Upper lobe of left lung (tissue), 6 donors: ENCODE measurements at places on chromosomes 12 and 14. TPM values are rescaled to one million over a fixed set of nuclear protein-coding genes. Genes with fewer than 3 reads are reported as not detected.

SPTB gene
- total RNA-seq, result 2.1 TPM

SDR9C7 gene
- not detected for total RNA-seq

CDKN1B gene
- total RNA-seq, result 67.2 TPM

JKAMP gene
- total RNA-seq, result 34.2 TPM

SUOX gene
- 36.3 TPM for total RNA-seq

APOF gene
- 0.20 TPM for total RNA-seq

KRT6C gene
- total RNA-seq, result not detected

SMARCC2 gene
- total RNA-seq, result 71.4 TPM

DNA sequence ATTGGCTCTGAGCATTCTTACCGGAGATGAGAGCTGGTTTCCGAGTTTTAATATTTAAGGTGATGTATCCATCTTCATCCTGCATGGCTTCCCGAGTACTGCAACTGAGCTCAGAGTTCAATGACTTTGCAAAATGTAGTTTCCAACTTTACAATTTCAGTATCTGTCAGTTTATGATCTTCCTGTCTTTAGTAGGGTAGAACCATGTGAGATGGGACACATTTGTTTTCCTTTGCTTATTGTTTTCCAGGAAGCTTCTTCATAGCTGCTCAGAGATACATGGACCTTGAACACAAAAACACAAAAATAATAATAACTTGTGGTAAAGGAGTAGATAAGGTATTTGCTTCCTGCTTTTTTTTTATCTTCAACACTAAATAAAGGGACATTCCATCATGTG is at the start of gene CLEC1B:
CLEC1B (minus strand) TSS at position 106 of the 400 bp plus-strand sequence; CDS start at position 85, 21 bp downstream.
- no peaks in the 10 kb centered on the region for H3K27me3 ChIP-seq
- H3K4me1 ChIP-seq, result no peaks in the 10 kb centered on the region
- no peak for DNase-seq

- no peaks in the 10 kb centered on the region for H3K4me1 ChIP-seq
- no peak overlapping the region for H3K4me3 ChIP-seq
- no peaks in the 10 kb centered on the region for H3K27me3 ChIP-seq
Measured at GRCh38 chr14:71012888-71013287, 105.6 kb downstream of the PCNX1 start.

DNA sequence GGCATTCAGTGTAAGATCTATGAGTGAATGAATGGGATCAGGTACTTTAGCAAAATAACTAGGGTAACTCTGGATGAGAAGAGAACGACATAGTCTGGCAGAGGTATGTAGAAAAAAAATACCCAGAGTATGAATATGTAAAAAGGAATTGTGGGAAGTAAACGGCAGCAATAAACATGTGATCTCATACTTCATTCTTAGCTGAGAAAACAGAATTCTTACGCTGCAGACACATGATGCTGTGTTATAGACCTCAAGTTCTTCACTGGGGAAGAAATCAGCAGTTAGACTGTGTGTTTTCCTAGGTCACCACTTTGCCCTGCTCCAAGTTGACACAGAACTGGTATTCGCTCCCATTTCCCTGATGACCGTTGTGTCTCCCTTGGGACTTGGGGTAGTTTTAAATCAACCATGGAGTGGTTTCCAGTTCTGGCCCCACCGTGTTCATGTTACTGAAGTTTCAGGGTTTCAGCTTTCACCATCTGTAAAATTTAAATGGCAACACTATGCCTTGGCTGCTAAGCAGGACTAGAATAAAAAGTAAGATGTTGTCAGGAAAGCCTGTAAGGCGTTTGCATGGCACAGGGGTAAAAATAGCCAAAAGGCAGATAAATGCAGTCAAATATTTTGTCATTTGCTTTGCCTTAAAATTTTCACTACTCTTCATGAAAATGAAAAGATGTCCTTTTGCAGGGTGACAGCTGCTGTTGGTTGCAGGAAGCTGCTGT is 223.7 kb downstream of the PELI2 start:
- H3K4me1 ChIP-seq, result peaks cover 21% of the 10 kb centered on the region
- no peak overlapping the region for H3K4me3 ChIP-seq
- H3K27ac ChIP-seq, result no peak overlapping the region
- no peaks in the 10 kb centered on the region for H3K36me3 ChIP-seq
- no peaks in the 10 kb centered on the region for H3K27me3 ChIP-seq
- no peak for DNase-seq

DNA sequence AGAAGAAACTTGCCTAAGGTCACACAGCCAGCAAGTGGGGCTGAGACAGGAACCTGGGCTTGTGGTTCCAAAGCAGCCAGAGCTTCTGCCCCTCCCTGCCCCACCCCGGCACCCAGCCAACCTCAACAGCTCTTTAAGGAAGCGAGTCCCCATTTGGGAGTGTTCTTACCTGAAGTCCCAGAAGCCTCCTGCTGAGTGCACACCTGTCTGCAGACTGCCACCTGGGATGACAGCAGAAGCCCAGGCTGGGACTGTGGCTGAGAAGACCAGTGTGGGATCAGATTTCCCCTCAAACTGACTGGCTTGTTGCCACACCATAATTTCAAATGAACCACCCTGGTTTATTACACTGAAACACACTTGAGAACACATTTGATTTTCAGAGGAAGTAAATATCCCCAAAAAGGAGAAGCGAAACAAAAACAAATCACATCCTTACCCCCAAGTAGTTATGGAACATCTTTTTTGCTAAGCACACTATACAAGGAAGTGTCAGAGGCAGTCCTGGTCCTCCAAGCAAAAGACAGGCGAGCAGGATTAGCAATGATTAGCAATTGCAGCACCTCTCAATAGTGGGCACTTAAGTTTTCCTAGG is 6.3 kb upstream of the RIN3 start:
- peaks cover 25% of the 10 kb centered on the region for H3K4me1 ChIP-seq
- DNase-seq, result peak; percentile 83
- H3K4me3 ChIP-seq, result no peak overlapping the region
- no peaks in the 10 kb centered on the region for H3K36me3 ChIP-seq
- no peaks in the 10 kb centered on the region for H3K27me3 ChIP-seq

GRCh38 chr12:91854725-91855124 is 290.9 kb downstream of the BTG1 start:
- peaks cover 5% of the 10 kb centered on the region for H3K4me1 ChIP-seq
- H3K27me3 ChIP-seq, result no peaks in the 10 kb centered on the region
- H3K36me3 ChIP-seq, result no peaks in the 10 kb centered on the region
- no peak for DNase-seq
- H3K27ac ChIP-seq, result peak overlapping the region; percentile 67

DNA sequence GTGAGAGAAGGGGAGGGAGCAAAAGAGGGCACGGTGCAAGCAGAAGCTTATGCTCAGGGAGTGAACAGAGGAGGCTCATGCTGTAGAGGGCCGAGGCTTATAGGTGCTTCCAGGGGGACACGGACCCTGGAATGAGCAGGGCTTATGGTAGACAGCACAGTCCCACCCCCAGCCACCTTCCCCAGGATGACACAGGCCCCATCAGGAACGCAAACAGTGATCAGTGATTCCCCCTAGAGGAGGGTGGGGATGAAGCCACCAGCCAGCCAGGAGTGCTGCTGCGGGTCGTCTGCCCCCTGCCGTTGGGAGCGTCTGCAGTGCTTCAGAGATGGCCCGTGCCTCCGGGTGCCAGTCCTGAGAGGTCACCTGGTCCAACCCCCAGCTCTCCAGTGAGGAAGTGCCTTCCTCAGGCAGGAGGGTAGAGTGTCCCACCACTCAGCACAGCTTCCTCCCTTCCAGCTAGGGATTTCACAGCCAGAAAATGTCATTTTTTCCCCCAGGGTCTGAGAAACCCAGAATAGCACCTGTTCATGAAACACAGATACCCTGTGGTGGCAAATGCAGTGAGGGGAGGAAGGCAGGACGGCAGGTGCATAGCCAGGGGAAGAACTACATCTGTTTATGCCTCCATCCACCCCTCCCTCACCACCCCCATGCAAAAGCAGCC is 60.7 kb downstream of the SLC6A12 start:
- no peaks in the 10 kb centered on the region for H3K36me3 ChIP-seq
- H3K27ac ChIP-seq, result no peak overlapping the region
- H3K4me3 ChIP-seq, result no peak overlapping the region

GRCh38 chr14:90426031-90426540 is 29.3 kb downstream of the CALM1 start:
- H3K27me3 ChIP-seq, result no peaks in the 10 kb centered on the region
- H3K36me3 ChIP-seq, result no peaks in the 10 kb centered on the region
- peaks cover 11% of the 10 kb centered on the region for H3K4me1 ChIP-seq
- no peak overlapping the region for H3K4me3 ChIP-seq

DNA sequence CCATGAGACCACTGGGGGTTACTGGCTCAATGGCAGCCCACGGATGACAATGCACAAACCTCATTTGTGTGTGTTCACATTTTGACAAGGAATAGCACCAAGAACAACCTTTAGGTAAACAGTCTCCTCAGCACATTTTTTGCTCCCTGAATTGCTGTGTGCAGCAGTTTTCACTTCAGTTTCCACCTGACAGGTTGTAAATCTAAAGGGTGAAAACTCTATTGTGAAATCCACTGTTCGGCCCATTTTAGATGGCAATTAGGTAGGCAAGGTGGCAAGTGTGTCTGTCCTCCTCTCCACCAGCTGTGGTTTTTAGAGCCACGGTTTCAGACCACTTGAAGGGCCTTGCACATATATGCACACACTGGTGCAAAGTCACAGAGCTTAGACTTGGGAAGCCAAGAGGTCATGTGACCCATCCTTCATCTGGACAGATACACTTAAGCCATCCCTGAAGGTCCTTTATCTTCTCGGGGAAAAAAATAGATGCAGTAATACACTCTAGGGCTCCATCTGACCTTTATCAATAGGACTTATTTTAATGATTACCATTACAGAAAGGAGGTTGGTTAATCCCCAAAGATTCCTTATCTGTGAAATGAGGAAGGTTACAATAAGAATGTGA is 23.2 kb downstream of the HAL start:
- no peak overlapping the region for H3K27ac ChIP-seq
- H3K4me3 ChIP-seq, result no peak overlapping the region
- H3K27me3 ChIP-seq, result no peaks in the 10 kb centered on the region
- no peaks in the 10 kb centered on the region for H3K4me1 ChIP-seq
- H3K36me3 ChIP-seq, result no peaks in the 10 kb centered on the region
- no peak for DNase-seq

- no peaks in the 10 kb centered on the region for H3K4me1 ChIP-seq
- no peaks in the 10 kb centered on the region for H3K27me3 ChIP-seq
- no peaks in the 10 kb centered on the region for H3K36me3 ChIP-seq
- H3K4me3 ChIP-seq, result no peak overlapping the region
- no peak for DNase-seq
- no peak overlapping the region for H3K27ac ChIP-seq
Measured at GRCh38 chr12:118743896-118744700, 237.2 kb upstream of the SRRM4 start.

DNA sequence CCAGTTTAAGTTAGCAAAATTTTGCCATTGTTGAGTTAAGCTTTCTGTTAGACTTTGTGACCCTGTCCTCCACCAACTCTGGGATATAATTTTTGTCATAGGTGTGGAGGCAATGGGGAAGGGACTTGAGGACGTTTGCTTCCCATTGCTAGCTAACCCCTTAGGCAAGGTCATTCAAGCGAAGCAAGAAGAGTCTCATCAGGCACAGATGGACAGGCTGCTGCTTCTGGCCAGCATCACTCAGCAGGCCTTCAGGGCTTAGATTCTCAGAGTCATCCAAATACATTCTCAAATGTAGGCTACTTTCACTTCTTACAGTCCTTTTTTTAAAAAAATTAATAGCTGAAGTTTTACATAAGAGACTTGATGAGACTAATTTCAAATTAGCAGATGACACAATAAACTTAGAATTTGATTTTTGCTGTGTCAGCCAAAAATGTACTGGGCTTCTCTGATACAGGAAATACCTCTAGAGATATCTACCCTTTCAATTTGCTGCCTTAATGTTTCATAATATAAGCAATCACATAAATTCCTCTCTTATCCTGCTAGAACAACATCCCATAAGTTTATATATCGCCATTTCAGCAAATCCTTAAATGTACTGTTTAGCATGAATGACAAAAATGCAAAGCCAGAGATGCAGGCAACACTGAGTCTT is 875.2 kb downstream of the FLRT2 start:
- no peak for DNase-seq
- no peak overlapping the region for H3K4me3 ChIP-seq
- no peaks in the 10 kb centered on the region for H3K36me3 ChIP-seq

GRCh38 chr14:71414631-71415403 is 507.6 kb downstream of the PCNX1 start:
- DNase-seq, result no peak
- H3K4me1 ChIP-seq, result peaks cover 8% of the 10 kb centered on the region
- no peak overlapping the region for H3K27ac ChIP-seq
- no peaks in the 10 kb centered on the region for H3K27me3 ChIP-seq

GRCh38 chr12:17976202-17976601 is 113.8 kb downstream of the RERGL start:
- H3K4me1 ChIP-seq, result no peaks in the 10 kb centered on the region
- no peaks in the 10 kb centered on the region for H3K27me3 ChIP-seq
- no peak overlapping the region for H3K4me3 ChIP-seq

DNA sequence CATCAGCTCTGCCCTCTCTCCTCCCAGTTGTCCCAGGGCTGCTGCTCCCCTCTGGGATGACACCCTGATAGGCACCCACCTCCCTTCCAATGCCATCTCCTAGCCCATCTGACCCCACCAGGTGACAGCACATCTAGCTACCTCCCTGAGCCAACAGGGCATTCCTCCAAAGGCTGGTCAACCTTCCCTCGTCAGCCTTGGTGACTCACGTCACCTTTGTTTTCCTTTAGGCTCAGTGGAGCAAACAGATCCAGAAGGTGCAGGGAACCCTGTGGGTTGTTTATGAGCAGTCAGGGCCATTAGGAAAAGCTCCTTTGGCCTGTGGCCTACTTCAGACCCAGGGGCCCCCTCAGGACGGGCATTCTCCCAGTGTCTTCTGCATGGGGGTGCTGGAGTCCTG is 32.4 kb downstream of the PIGH start:
- DNase-seq, result no peak
- no peaks in the 10 kb centered on the region for H3K4me1 ChIP-seq
- no peaks in the 10 kb centered on the region for H3K36me3 ChIP-seq
- no peaks in the 10 kb centered on the region for H3K27me3 ChIP-seq
- H3K27ac ChIP-seq, result no peak overlapping the region

GRCh38 chr12:47034661-47035060 is 44.8 kb upstream of the PCED1B start:
- no peaks in the 10 kb centered on the region for H3K27me3 ChIP-seq
- no peak overlapping the region for H3K27ac ChIP-seq
- peaks cover 10% of the 10 kb centered on the region for H3K4me1 ChIP-seq
- no peaks in the 10 kb centered on the region for H3K36me3 ChIP-seq
- H3K4me3 ChIP-seq, result no peak overlapping the region

- no peaks in the 10 kb centered on the region for H3K27me3 ChIP-seq
- no peaks in the 10 kb centered on the region for H3K4me1 ChIP-seq
- H3K36me3 ChIP-seq, result no peaks in the 10 kb centered on the region
Measured at GRCh38 chr14:56992332-56992820, 182.1 kb upstream of the OTX2 start.

GRCh38 chr14:104686624-104687517 is 2.5 kb upstream of the INF2 start:
- peaks cover 49% of the 10 kb centered on the region for H3K4me1 ChIP-seq
- H3K27me3 ChIP-seq, result no peaks in the 10 kb centered on the region
- DNase-seq, result no peak
- peak overlapping the region; percentile 87 for H3K27ac ChIP-seq
